T-helper 2 cell treated with Interferon-gamma antibody and Interleukin-4, amounts not matched to agents 5 μg/mL and 100 μg/mL, for 36 hours (primary cell): ENCODE measurements at places on chromosomes 12 and 14.

DNA sequence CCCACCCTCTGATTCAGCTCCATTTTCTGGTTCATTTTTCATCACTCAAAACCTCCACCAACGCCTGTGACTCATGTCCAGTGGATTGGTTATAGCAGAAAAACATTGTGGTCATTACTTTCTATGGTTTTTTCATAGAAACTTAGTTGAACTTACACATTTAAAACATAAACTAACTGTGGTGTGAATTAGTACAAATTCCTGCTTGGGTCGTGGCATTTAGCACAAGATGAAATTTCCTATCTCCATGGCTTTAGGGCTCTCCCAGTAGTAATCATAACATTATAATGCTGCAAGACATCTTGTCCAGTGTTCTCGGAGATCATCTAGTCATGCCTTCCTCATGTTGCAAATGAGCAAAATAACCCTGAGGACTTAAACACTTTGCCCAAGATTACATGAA is 7.1 kb downstream of the RNASE7 start:
- H3K36me3 ChIP-seq = no peaks in the 10 kb centered on the region
- DNase-seq = no peak
- H3K4me1 ChIP-seq = peaks cover 4% of the 10 kb centered on the region
- H3K4me3 ChIP-seq = no peak overlapping the region

DNA sequence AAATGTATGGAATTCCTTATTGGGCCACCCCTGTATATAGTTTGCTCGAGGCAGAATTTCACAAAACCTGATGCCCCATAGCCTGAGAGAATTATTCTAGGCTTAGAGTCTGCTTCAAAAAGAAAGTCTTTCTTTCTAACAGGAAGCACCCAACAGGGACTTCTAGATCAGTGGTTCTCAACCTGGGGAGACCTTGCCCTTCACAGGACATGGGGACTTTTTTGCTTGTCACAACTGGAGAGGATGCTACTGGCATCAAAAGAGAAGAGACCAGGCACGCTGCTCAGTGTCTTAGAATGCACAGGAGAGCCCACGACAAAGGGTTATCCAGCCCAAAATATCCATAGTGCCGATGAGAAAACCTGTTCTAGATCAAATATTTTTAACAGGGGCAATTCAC is 18.9 kb downstream of the WSB2 start:
- H3K4me1 ChIP-seq = peaks cover 26% of the 10 kb centered on the region
- no peak for DNase-seq
- no peak overlapping the region for H3K27ac ChIP-seq

DNA sequence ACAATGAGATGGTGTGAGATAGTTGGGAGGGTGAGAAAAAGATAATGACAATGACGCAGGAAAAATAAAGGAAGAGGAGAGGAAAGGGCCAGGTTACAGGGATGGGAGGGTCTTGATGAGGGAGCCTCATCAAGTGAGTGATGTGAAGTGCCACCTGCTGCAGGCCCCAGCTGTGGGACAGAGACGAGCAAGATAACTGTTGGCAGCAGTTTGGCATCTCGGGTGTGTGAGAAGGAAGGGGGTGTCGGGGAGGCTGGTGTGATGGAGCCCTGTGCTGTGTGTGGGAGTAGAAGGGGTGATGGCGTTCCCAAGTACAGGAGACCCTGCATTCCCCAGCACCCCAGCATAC is 11.4 kb upstream of the TAC3 start:
- H3K36me3 ChIP-seq = no peaks in the 10 kb centered on the region
- no peak overlapping the region for H3K4me3 ChIP-seq
- no peaks in the 10 kb centered on the region for H3K27me3 ChIP-seq
- peaks cover 25% of the 10 kb centered on the region for H3K4me1 ChIP-seq
- H3K27ac ChIP-seq = peak overlapping the region; percentile 17
- DNase-seq = no peak

DNA sequence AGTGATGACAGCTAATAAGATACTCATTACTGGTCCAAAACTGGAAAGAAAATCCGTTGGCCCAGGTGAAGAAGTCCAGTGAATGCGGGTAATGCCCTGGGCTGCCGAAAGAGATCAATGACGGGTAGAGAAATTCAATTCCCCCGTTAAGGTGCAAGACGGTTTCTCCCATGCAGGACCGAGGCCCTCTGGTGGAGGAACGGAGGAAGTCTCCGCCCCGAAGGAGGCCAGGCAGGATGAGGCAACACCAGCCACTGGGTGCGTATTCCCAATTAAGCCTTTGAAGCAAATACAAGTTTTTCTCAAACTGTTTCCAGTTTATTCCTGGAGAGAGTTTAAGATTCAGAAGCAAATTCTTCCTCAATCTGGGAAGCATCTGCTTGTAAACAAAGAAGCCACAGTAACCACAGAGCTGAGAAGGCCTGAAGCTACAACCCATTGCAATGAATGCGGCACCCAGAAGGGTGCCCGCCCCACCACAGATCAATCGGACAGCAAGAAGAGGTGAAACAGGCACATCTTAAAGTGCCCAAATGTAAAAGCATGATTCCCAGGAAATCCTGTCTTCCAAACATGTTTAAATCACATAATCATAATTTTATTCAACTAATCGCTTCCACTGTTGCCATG is 118.5 kb downstream of the TTC7B start:
- peaks cover 2% of the 10 kb centered on the region for H3K27me3 ChIP-seq
- DNase-seq = peak; percentile 59
- no peak overlapping the region for H3K4me3 ChIP-seq
- H3K36me3 ChIP-seq = no peaks in the 10 kb centered on the region
- no peaks in the 10 kb centered on the region for H3K4me1 ChIP-seq

DNA sequence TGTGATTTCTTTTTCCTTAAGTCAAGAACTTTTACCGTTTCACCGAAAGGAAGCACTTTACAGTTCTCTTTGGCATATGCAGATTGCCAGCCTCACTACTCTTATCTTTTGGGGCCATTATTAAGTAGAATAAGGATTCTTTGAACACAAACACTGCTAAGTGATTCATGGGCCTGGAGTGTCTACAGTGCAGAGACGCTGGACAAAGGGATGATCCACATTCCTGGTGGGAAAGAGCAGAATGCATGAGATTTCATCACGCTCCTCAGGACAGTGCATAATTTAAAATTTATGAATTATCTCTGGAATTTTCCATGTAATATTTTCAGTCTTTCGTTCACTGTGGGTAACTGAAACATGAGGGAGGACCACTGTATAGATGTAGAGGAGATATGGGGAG is 90.2 kb downstream of the TTLL5 start:
- no peaks in the 10 kb centered on the region for H3K27me3 ChIP-seq
- H3K36me3 ChIP-seq = peaks cover 29% of the 10 kb centered on the region
- no peaks in the 10 kb centered on the region for H3K4me1 ChIP-seq
- H3K4me3 ChIP-seq = no peak overlapping the region
- no peak for DNase-seq

DNA sequence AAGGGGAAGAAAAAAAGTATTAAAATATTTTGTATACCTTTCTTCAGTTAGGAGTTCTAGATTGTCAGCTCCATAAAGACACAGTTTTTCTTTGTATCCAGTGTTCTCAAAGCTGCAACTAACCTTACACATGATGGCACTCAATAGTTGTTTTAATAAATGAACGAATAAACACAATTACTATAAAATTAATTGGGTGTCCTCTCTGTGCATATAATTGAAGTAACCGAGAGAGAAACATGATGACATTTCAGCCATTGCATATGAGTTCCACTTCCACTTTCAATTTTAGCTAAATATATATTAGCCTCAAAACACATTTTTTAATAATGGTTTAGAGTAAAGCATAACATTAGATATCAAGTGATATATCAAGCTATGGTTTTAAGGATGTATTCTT is 671.2 kb downstream of the LRFN5 start:
- no peak overlapping the region for H3K27ac ChIP-seq
- H3K4me1 ChIP-seq = no peaks in the 10 kb centered on the region
- DNase-seq = no peak
- no peak overlapping the region for H3K4me3 ChIP-seq
- no peaks in the 10 kb centered on the region for H3K27me3 ChIP-seq

GRCh38 chr12:118346895-118347294 is 25.8 kb downstream of the TAOK3 start:
- peaks cover 21% of the 10 kb centered on the region for H3K4me1 ChIP-seq
- H3K4me3 ChIP-seq = no peak overlapping the region
- H3K27me3 ChIP-seq = no peaks in the 10 kb centered on the region
- peaks cover 5% of the 10 kb centered on the region for H3K36me3 ChIP-seq
- no peak for DNase-seq

GRCh38 chr14:64688031-64688430 is 16.2 kb upstream of the PLEKHG3 start:
- peak overlapping the region; percentile 38 for H3K4me3 ChIP-seq
- H3K4me1 ChIP-seq = peaks cover 23% of the 10 kb centered on the region
- H3K36me3 ChIP-seq = no peaks in the 10 kb centered on the region
- H3K27me3 ChIP-seq = peaks cover 21% of the 10 kb centered on the region
- H3K27ac ChIP-seq = no peak overlapping the region

GRCh38 chr14:105026033-105026785 is 5.3 kb upstream of the CDCA4 start:
- H3K27ac ChIP-seq = peak overlapping the region; percentile 89
- peaks cover 38% of the 10 kb centered on the region for H3K4me1 ChIP-seq
- H3K27me3 ChIP-seq = no peaks in the 10 kb centered on the region

- H3K36me3 ChIP-seq = no peaks in the 10 kb centered on the region
- no peak for DNase-seq
- H3K27ac ChIP-seq = no peak overlapping the region
- no peak overlapping the region for H3K4me3 ChIP-seq
- peaks cover 2% of the 10 kb centered on the region for H3K27me3 ChIP-seq
Measured at GRCh38 chr14:75306927-75307699, 28.5 kb downstream of the FOS start.

DNA sequence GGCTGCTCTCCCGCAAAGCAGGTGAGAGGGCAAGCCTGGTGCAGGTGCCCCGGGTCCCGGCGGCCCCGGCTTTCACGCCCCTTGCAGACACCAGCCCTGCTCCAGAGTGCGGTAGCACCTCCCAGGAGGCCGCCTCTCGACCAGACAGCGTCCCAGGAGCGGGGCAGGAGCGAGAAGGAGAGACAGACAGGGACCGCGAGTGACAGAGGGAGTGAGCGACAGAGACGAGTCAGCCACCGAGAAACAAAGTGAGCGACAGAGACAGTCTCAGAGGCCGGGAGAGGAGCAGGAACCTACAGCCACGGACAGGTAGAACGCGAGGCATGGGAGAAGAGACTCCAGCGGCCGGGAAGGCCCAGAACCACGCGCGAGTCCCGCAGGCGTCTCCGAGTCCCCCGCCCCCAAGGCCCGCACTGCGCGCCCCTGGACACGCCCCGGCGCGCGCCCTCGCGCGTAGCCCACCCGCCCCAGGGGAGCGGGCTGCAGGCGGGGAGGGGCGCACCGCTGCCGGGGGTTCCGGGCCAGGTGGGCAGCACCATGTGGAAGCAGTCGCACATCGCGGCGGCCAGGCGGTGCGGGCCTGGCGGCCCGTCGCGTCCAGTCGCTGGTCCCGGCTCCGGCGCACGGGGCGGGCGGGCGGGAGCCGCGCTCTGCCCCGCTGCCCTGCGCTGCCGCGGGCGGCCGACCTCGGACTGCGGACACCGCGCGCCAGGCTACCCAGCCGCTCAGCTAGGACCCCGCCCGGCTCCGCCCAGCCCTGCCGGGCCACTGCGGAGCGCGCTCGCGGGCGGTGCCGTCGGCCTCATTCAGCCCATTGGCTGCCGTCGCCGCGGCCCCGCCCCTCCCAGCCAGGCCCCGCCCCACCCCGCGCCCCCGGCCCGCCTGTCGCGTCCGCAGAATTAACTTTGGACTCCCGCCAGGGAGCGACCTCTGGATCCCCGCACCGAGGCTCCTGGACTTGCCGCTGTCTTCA is at the start of gene AHNAK2:
AHNAK2 (minus strand) TSS at position 694 of the 973 bp plus-strand sequence; CDS start at position 557, 137 bp downstream.
- H3K36me3 ChIP-seq = no peaks in the 10 kb centered on the region
- peaks cover 24% of the 10 kb centered on the region for H3K27me3 ChIP-seq
- H3K4me1 ChIP-seq = peaks cover 3% of the 10 kb centered on the region
- H3K4me3 ChIP-seq = peak within 1 kb of the TSS; percentile 84
- DNase-seq = peak; percentile 72

- H3K4me3 ChIP-seq = no peak overlapping the region
- DNase-seq = no peak
- H3K4me1 ChIP-seq = no peaks in the 10 kb centered on the region
- H3K27me3 ChIP-seq = no peaks in the 10 kb centered on the region
- H3K27ac ChIP-seq = no peak overlapping the region
Measured at GRCh38 chr14:99514552-99515300, 33.5 kb downstream of the CCNK start.

- DNase-seq = no peak
- no peak overlapping the region for H3K27ac ChIP-seq
- peaks cover 9% of the 10 kb centered on the region for H3K27me3 ChIP-seq
- no peaks in the 10 kb centered on the region for H3K4me1 ChIP-seq
- H3K4me3 ChIP-seq = no peak overlapping the region
Measured at GRCh38 chr12:98939350-98939749, 294.3 kb downstream of the APAF1 start.

DNA sequence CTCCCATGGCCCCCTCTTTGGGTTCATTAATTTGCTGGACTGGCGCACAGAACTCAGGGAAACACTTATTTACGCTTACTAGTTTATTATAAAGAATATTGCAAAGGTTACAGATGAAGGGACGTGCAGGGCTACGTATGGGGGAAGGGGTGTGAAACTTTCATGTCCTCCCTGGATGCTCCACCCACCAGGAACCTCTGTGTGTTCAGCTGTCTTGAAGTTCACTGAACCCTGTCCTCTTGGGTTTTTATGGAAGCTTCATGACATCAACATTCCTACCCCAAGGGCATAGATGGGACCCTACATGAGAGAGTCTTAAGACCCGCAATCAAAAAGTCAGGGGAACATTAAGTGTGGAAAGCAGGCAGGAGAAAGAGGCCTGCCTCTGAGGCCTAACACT is 58.1 kb downstream of the ADIPOR2 start:
- no peaks in the 10 kb centered on the region for H3K27me3 ChIP-seq
- peaks cover 3% of the 10 kb centered on the region for H3K4me1 ChIP-seq
- no peak for DNase-seq
- H3K36me3 ChIP-seq = peaks cover 43% of the 10 kb centered on the region
- no peak overlapping the region for H3K27ac ChIP-seq

DNA sequence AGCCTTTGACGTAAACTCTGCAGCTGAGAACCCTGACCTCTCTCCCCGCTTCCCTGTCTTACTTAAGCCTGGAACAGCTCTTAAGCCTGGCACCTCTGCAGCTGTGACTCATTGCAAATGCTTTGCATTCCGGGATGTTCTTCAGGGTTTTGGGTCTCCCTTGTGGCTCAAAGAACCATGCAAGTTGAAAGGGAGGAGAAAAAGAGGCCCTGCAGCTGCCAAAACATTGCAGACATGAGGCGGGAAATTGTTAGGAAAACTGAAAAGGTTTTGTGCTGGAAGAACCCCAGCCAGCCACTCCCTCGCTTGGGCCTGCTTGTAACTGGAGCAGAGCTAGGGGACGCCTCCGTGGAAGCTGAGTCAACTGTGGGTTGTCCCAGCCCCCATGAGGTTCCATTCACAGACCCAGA is 60.2 kb upstream of the FERMT2 start:
- no peak overlapping the region for H3K4me3 ChIP-seq
- H3K36me3 ChIP-seq = no peaks in the 10 kb centered on the region
- no peak for DNase-seq
- no peak overlapping the region for H3K27ac ChIP-seq
- peaks cover 7% of the 10 kb centered on the region for H3K27me3 ChIP-seq
- H3K4me1 ChIP-seq = no peaks in the 10 kb centered on the region

GRCh38 chr14:68402525-68403101 is 390.3 kb downstream of the ZFP36L1 start:
- no peak overlapping the region for H3K27ac ChIP-seq
- no peak overlapping the region for H3K4me3 ChIP-seq
- H3K4me1 ChIP-seq = peaks cover 8% of the 10 kb centered on the region
- no peaks in the 10 kb centered on the region for H3K36me3 ChIP-seq
- no peak for DNase-seq
